M059J (cell line): ENCODE measurements at places on chromosomes 2 and 18. TPM values are rescaled to one million over a fixed set of nuclear protein-coding genes. Genes with fewer than 3 reads are reported as not detected.

The CYBRD1 gene
- total RNA-seq, result 43.7 and 54.7 TPM in 2 replicates

The DNAH7 gene
- total RNA-seq, result 0.64 and 1.1 TPM in 2 replicates

The CRYGC gene
- not detected in 2 replicates for total RNA-seq

The DCDC2C gene
- not detected in 2 replicates for total RNA-seq

The MGAT4A gene
- not detected in 2 replicates for total RNA-seq

- DNase-seq, result peak; percentile 27
Measured at GRCh38 chr2:205461678-205462665, 220.3 kb upstream of the NRP2 start.

- peak; percentile 37 for DNase-seq
Measured at GRCh38 chr2:160278879-160279177, 78.8 kb upstream of the ITGB6 start.

DNA sequence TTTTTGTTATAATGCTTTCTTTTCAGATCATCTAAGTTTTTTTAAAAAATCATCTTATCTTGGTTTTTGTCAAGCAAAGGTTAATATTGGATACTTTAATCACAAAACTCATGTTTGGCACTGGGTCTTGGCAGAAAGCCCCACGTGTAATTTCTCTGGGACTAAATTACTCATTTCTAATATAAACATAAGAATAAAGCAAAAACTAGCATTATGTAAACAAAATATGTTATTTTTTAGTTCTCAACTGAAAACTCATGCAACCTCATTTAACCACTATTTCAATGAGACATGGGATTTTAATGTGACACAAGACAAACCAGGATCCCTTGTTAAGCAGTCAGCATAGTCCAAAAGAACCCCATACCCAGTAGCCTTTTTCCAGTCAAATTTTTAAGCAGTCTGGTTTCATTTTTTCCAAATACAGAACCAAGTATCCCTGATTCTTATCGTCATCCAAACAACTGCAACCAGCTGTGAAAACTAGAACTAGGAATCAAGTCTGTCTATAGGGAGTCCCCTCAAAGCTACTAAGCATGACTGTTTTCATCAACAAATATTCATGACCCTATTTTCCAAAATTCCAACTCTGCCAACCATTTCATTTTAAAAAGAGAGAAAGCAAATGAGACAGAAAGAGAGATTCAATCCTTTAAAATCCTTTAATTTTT lies 27.1 kb downstream of the PID1 start:
- peak; percentile 11 for DNase-seq

DNA sequence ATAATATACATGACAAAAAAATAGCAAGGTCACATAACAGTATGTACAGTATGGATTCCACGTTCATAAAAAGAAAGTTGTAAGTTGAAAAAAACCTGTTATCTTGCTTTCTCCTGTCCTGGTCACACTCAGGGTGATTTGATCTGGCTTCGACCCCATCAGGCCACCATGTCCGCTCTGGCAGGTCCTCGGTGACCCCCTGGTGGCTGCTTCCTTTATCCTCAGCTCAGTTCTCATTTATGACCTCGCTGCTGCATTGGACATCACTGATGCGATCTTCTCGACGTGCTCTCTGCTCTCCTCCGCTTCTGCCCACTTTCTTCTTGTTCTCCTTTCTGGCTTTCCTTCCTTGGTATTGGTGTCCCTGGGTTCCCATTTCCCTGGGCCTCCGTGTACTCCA lies 29.7 kb downstream of the DGKD start:
- DNase-seq, result no peak

GRCh38 chr2:16862471-16862870 lies 196.8 kb upstream of the CYRIA start:
- DNase-seq, result no peak

- no peak for DNase-seq
Measured at GRCh38 chr2:121219866-121220265, 65.1 kb downstream of the TFCP2L1 start.

DNA sequence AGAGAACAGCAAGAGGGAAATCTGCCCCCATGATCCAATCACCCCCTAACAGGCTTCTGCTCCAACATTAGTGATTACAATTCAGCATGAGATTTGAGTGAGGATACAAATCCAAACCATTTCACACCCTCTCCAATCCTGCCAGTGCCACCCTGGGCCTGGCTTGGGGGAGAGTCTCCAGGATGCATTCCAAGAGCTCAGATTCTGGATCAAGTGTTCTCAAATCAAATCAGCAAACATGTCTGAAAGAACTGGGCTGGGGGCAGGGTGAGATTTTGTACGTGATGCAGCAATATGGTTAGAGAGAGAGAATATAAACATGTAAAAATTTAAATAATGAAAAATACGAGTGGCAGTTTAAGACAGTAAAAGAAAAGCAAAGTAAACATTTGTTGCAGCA lies 2100.9 kb upstream of the CELF4 start:
- DNase-seq, result no peak

DNA sequence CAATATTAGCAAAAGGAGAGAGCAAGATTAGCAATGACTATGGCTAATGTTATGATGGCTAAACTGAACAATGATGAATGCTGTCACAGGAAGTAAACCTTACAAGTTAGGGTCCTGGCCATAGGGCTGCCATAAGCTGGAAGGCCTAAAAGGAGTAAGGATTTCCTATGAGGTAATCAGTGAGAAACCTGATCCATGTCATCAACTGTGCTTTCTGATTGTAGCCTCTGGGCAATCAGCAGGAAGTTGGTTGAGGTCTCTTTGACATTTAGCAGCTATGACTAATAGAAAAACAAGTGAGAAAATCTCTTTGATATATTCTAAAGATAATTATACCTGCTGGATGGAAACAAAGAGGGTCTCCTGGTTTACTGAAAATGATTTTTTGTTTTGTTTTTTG lies 193.0 kb downstream of the RAB3GAP1 start:
- peak; percentile 92 for DNase-seq

GRCh38 chr2:171921970-171922229 lies 361 bp upstream of the HAT1 start:
- no peak for DNase-seq

- DNase-seq, result peak; percentile 66
Measured at GRCh38 chr2:121648206-121649148, 785 bp downstream of the CLASP1 start.

DNA sequence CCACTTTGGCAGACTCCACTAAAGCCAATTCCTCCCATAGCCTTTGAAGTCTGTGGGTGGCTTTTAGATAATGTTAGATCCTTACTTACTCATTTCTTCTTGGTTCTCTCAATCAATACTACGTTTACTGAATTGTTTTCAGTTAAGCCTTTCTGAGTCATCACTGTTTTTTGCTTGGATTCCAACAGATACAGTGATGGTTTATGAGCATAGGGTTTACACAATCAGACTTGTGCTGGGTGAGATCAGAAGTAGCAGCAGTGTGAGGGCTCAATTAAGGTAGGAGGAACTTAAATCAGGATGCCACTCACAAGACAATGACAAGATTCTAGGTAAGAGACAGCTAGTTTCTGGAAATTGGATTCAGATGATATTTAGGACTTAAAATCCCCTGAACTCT lies 297.7 kb upstream of the DOK6 start:
- DNase-seq, result peak; percentile 20

DNA sequence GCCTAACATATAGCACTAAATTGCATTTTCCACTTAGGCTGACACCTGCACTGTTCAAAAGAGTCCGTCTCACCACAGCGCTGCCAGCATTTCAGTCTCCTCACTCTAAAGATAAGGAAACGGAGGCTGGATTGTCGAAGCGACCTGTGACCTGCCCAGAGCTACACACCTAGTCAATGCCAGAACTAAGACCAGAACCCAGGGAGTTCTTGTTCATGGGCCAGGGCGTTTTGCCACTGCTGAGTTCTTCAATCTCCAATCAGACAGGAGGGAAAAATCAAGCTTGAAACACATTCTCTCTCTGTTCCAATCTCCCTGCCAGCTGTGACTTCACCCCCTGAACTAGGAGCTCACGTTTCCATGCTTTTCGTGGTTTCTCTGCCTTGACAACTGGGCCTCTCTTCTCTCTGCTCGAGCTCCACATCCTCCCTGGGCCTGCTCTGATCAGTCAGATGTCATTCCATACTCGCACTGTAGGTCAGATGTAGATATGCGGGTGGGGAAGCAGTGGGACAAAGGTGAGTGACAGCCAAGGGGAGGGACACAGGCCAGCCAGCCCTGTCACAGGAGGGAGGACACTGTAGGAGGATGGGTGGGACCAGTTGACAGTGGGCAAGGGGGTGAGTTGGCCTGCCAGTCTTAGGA lies 221.1 kb upstream of the SMAD2 start:
- peak; percentile 49 for DNase-seq

GRCh38 chr2:157601807-157602206 lies 26.9 kb downstream of the ACVR1C start:
- DNase-seq, result no peak

GRCh38 chr18:48492880-48493279 lies 46.0 kb upstream of the CTIF start:
- DNase-seq, result no peak

- no peak for DNase-seq
Measured at GRCh38 chr2:84839851-84840250, 41.0 kb downstream of the TRABD2A start.

GRCh38 chr2:150426315-150426714 lies 61.2 kb downstream of the RND3 start:
- peak; percentile 29 for DNase-seq

DNA sequence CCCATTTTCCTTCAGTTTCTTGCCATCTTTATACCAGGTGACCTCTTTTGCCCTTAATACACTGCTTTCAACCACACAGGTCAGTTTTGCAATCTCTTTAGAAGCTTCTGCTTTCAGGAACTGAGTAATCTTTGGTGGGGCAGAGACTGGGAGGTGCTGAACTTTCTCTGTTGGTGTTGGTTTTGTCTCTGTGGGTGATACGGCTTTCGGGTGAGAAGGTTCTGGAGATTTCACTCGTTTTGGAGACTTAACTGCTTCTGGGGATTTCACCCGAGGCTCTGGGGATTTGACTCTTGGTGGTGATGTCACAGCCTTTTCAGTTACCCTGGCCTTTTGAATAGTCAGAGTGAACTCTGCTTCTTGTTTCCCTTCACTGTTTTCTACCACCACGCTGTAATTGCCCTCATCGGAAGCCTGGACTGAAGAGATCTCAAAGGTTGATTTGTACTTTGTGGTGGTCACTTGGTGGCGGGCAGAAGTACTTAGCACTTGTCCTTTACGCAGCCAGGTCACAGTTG lies 50.4 kb downstream of the PLEKHA3 start:
- no peak for DNase-seq

DNA sequence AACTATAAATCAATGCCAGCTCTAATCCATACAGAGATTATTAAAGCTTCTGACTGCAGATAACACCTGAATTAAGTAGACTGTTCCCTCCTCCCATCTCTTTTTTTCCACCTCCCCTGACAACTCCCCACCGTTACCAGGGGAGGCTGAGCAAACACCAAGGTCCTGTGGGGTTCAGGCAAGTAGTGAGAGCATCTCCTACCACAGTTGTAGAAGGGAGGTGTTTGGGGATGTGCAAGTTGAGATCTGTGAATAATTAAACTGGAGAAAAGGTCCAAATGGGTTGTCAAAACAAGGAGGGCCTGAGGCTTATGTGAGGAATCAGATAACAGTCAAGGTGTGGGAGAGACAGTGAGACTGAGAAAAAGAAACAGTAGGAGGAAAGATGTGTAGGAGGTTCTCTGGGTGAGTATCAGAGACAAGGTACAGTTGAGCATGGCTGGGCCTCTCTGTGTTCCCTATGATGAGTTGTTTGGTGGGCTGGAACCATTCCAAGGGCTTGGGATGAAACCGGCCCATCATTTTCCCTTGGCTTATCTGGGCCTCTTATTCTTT lies 194.6 kb downstream of the CYRIA start:
- no peak for DNase-seq

DNA sequence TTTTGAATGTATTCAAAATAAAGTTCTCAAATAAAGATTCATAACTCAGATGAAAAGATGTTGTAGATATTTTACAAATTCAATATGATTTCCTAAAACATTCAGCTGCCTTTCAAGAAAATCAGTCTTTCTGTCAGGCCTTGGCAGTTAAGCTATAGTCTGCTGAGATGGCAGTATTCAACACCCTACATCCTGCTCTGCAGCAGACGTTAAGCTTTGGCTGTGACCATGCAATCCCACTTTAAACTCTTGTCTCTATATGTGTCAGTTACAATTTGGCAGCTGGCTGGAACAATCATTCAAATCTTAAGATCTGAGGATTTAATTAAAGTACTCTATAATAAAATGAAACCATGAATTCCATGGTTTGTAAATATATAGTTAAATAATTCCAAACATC lies 567.3 kb upstream of the ZNF804A start:
- DNase-seq, result no peak

- peak; percentile 53 for DNase-seq
Measured at GRCh38 chr2:120403676-120404075, 57.7 kb downstream of the INHBB start.

GRCh38 chr2:52113338-52113737 lies 1081.4 kb upstream of the NRXN1 start:
- DNase-seq, result no peak

- no peak for DNase-seq
Measured at GRCh38 chr2:169975221-169975620, 148.0 kb downstream of the UBR3 start.

- DNase-seq, result no peak
Measured at GRCh38 chr18:68965817-68966216, 167.9 kb downstream of the CCDC102B start.

DNA sequence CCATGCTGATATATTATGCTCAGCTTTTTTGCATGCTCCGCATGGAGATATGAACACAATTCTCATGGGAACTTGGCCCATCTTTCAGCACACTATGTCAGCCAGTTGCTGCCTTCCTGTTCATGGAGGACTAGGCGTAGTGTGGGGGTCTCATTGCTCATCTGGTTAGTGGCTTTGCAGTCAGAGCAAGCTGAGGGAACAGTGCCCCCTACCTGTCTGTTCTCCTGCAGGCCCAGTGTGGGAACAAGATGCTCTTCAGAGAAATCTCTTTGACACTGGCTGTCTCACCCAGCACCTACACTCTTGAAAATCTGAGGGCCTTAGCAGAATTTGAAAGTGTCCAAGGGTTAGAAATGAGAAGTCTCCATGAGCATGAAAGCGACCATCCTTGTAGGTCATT lies 47.1 kb downstream of the SPTBN1 start:
- DNase-seq, result peak; percentile 23

DNA sequence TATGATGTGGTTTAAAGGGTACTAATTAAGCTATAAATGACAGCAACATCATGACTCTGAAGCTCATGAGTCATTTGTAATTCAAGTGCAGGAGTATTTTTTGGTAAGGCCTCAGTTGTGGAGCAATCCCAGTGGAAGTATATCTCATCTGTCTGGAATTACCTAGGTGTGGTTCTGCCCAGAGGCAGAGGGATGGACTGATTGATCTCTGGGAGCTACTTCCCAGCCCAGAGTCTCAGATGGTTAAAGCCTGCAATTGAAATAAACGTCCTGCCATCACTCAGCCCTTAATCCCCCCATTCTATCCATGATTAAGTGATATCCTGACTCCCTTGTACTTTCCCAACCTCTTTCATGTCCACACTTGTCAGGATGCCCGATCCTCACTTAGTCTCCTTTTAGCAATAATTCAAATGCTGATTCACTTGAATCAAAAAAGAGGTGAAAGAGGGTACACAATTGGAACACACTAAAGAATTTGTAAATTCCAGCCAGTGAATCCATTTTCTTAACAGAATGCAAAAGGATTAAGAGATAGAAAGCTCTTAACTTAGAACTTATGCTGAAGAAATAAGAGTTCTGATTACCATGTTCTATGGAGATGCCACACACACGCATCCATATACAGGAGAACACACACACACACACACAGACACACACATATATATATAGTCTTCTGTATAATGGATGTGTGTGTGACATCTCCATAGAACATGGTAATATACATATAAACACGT lies 664.4 kb downstream of the NYAP2 start:
- peak; percentile 80 for DNase-seq

GRCh38 chr18:2853926-2854664 lies 7.3 kb downstream of the EMILIN2 start:
- DNase-seq, result no peak
